Type B pancreatic cell (in vitro differentiated cells): ENCODE measurements at places on chromosomes 13 and 19. TPM values are rescaled to one million over a fixed set of nuclear protein-coding genes. Genes with fewer than 3 reads are reported as not detected.

Gene CYP4F12
- total RNA-seq = 0.52 and 1.2 TPM in 2 replicates

- no peak for DNase-seq
These were observed 7.6 kb downstream of the KLHL26 start for GRCh38 chr19:18644196-18645034.

- no peak for DNase-seq
These were observed 32.3 kb downstream of the LPAR6 start for GRCh38 chr13:48380581-48380980.

- no peak for DNase-seq
These were observed 9.5 kb downstream of the XAB2 start for GRCh38 chr19:7619671-7620441.
